ENCODE measurements at places on chromosomes 3 and 15.

DNA sequence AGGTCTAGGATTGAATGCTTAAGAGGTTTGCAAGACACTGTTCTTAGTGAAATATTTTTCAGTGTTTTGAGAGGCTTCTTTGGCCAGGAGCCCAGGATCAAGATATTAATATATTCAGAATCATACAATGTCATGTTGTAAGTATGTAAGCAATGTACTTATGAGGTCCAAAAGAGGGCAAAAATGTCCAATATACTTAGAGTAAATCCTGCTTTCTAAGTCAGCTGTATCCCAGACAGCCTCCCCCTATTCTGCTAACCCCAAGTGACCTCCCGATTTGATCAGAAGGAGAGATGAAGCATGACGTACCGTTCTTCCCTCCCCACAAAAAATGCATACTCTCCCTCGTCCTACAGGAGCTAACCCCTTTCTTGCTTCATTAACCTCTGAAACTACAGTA is 70.9 kb downstream of the CHAC1 start:
- H3K27ac ChIP-seq: no peak overlapping the region
- no peak for DNase-seq
- H3K4me1 ChIP-seq: no peaks in the 10 kb centered on the region
- no peaks in the 10 kb centered on the region for H3K27me3 ChIP-seq
- H3K36me3 ChIP-seq: no peaks in the 10 kb centered on the region

DNA sequence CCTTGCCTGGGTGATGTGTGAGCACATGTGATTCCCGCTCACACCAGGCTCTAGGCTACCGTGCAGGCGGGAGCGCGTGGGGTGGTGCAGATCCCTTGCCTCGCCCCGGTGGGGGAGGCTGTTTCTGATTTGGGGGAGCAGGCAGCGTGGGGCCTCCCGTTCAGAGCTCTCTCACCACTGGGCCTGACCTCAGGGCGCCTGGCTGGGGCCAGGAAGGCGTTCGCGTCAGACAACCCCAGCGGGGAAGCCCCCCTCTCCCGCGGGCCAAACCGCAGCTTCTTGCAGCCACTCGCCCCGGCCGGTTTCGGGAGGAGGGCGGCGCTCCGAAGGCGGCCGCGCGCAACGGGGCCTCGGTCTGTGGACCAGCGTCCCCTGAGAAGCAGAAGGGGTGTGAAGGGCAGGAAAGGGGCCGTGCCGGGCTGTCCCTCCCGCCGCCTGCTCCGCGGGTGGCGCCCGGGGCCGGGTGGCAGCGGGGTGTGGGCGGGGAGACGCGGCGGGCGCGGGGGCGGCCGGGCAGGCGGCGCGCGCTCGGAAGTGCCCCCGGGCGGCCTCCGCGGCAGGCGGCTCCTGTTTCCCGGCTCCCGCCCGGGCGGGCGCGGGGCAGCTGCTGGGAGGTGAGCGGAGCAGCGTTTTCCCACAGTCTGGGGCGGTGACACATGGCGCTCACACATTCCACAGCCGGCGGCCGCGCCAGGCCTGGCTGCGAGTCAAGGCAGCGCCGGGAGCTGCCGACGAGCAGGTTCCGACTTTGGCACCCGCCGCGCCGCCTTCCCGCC is 65.1 kb upstream of the HES1 start:
- peak overlapping the region; percentile 63 for H3K4me3 ChIP-seq
- no peak for DNase-seq
- no peaks in the 10 kb centered on the region for H3K36me3 ChIP-seq
- H3K27ac ChIP-seq: peak overlapping the region; percentile 44
- no peaks in the 10 kb centered on the region for H3K27me3 ChIP-seq

- no peak overlapping the region for H3K4me3 ChIP-seq
- DNase-seq: no peak
- no peaks in the 10 kb centered on the region for H3K27me3 ChIP-seq
- no peak overlapping the region for H3K27ac ChIP-seq
- no peaks in the 10 kb centered on the region for H3K4me1 ChIP-seq
Observed at GRCh38 chr15:60184579-60184978, 180.5 kb downstream of the FOXB1 start.

- no peaks in the 10 kb centered on the region for H3K4me1 ChIP-seq
- DNase-seq: no peak
- H3K27ac ChIP-seq: no peak overlapping the region
- peaks cover 4% of the 10 kb centered on the region for H3K36me3 ChIP-seq
Observed at GRCh38 chr3:188194332-188194731, 40.4 kb downstream of the LPP start.

GRCh38 chr15:100614918-100615317 is 12.5 kb downstream of the ASB7 start:
- H3K27ac ChIP-seq: no peak overlapping the region
- H3K36me3 ChIP-seq: peaks cover 34% of the 10 kb centered on the region
- peaks cover 7% of the 10 kb centered on the region for H3K4me1 ChIP-seq
- H3K27me3 ChIP-seq: no peaks in the 10 kb centered on the region
- H3K4me3 ChIP-seq: no peak overlapping the region
- DNase-seq: no peak

DNA sequence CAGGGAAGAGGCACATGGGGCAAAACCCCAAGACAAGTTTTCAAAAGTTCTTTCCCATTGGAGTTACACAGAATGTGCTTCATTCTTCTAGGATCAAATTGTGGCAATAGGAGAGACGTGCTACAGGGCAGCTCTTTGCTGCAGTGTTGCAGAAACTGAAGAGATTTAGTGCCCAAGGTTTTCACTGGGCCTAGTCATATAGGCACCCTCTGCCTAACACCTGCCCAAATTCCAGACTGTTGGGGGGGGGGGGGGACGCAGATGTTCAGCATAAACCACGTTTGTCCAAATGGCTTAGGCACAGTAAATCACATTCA is 346.8 kb upstream of the ZNF717 start:
- H3K36me3 ChIP-seq: no peaks in the 10 kb centered on the region
- H3K4me1 ChIP-seq: no peaks in the 10 kb centered on the region
- no peaks in the 10 kb centered on the region for H3K27me3 ChIP-seq

DNA sequence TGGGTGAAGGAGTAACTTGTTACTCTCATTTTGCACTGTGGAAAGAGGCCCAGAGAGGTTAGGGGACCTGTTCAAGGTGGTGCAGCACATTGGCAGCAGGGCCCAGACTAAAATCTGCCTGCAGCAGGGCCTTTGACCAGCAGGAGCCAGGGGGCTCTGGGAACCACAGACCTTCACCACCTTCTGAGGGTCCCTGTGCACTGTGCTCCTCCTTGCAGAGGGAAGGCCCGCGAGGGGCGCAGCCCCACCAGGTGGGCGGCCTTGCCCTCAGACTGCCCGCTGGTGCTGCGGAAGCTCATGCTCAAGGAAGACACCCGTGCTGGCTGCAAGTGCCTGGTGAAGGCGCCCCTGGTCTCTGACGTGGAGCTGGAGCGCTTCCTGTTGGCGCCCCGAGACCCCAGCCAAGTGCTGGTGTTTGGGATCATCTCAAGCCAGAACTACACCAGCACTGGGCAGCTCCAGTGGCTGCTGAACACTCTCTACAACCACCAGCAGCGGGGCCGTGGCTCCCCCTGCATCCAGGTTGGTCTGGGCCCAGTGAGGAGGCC is 61.5 kb upstream of the FGD5 start:
- H3K27me3 ChIP-seq: no peaks in the 10 kb centered on the region
- no peak overlapping the region for H3K27ac ChIP-seq
- no peaks in the 10 kb centered on the region for H3K36me3 ChIP-seq
- no peaks in the 10 kb centered on the region for H3K4me1 ChIP-seq

DNA sequence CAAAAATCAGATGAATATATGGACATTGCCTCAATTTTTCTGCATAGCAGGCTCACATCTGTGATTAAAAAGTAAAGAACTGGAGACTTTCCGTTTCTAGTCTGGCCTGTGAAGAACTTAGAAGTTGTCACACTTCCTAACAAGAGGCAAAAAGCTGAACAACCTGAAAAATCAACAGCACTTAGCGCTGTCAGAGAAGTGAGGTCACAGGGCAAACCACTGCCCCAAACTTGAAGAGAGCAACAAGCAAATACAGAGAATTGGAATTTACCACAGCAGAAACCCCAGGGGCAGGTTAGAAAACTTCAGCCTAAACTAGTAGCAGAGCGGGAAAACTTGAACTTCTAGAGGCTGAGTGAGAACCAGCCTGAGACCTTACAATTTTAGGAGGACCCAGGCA is 38.9 kb downstream of the CCDC54 start:
- H3K4me1 ChIP-seq: no peaks in the 10 kb centered on the region
- H3K4me3 ChIP-seq: no peak overlapping the region
- no peaks in the 10 kb centered on the region for H3K27me3 ChIP-seq

DNA sequence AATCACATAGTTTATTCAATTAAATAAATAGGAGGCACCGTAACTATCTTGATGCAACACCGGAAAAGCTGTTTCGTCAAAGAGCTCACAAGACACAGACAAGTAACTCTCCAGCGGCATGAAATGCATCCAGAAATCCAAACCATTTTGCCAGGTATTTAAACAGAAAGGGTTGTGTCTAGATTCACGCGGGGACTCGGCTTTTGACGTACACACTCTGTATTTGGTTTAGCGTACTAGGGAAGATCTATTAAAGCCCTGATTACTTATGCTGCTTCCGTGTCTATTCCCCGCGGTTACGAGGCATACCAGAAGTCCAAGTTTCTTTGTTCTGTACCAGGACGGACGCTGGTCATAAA is 718 bp downstream of the BNIP2 start:
- H3K4me3 ChIP-seq: peak overlapping the region; percentile 92
- H3K27me3 ChIP-seq: no peaks in the 10 kb centered on the region
- no peak for DNase-seq
- peak overlapping the region; percentile 99 for H3K27ac ChIP-seq
- H3K36me3 ChIP-seq: peaks cover 7% of the 10 kb centered on the region

DNA sequence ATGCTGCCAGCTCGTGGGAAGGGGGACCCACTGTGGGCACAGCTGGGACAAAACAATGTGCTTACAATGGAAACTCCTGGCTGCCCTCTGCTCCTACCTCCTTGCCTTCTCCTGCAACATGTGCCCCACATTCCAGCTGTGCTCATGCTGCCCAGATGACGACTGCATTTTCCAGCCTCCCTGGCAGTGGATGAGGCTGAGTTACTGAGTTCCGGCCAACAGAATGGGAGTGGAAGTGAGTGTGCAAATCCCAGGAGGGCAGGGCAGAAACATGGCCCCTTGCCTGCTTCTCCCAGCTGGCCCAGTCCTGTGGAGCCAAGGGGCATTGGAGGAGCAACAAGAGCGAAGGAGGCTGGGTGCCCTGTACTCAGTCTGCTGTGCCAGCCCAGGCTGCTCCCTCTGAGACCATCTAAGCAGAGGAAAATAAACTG is 17.1 kb downstream of the KLF15 start:
- no peaks in the 10 kb centered on the region for H3K27me3 ChIP-seq
- H3K4me1 ChIP-seq: peaks cover 10% of the 10 kb centered on the region
- no peak overlapping the region for H3K4me3 ChIP-seq
- no peak for DNase-seq

DNA sequence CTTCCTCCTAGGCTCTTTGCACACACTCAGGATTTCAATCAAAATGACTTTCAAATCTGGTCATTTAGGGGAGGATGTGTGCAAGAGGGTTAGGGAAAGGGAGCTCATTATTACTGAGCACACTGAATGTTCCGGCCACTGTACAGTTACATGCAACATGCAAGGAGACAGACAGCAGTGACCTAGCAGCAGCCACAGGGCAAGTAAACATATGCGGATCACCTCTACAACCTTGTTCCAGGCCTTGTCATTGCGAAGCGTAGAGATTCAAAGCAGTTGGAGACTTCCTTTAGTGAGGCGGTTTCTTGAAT is 837.6 kb downstream of the AGBL1 start:
- H3K36me3 ChIP-seq: no peaks in the 10 kb centered on the region
- DNase-seq: no peak

- peak overlapping the region; percentile 92 for H3K27ac ChIP-seq
Observed at GRCh38 chr3:70982284-70982683, 601.2 kb downstream of the FOXP1 start.

DNA sequence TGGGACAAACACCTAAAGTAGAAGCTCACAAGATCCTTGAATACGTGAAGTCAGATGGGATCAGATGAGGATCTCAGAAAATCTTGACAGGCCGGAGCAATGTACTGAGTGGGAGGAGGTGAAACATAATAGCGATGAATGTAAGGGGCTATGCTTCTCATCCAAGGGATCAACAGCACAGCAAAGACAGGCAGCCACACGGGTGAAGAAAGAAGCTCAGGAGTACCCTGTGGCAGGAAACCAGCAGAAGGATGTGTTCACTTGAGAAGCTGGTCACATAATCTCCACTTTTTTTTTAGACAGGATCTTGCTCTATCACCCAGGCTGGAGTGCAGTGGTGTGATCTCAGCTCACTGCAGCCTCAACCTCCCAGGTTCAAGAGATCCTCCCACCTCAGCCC is 92.4 kb downstream of the MEGF11 start:
- H3K27ac ChIP-seq: no peak overlapping the region
- H3K4me1 ChIP-seq: no peaks in the 10 kb centered on the region
- H3K36me3 ChIP-seq: no peaks in the 10 kb centered on the region
- H3K4me3 ChIP-seq: no peak overlapping the region
- no peak for DNase-seq
- H3K27me3 ChIP-seq: no peaks in the 10 kb centered on the region

- no peak overlapping the region for H3K4me3 ChIP-seq
- H3K4me1 ChIP-seq: no peaks in the 10 kb centered on the region
- no peaks in the 10 kb centered on the region for H3K27me3 ChIP-seq
- no peaks in the 10 kb centered on the region for H3K36me3 ChIP-seq
- no peak overlapping the region for H3K27ac ChIP-seq
Observed at GRCh38 chr3:139906418-139906817, 28.6 kb upstream of the CLSTN2 start.

DNA sequence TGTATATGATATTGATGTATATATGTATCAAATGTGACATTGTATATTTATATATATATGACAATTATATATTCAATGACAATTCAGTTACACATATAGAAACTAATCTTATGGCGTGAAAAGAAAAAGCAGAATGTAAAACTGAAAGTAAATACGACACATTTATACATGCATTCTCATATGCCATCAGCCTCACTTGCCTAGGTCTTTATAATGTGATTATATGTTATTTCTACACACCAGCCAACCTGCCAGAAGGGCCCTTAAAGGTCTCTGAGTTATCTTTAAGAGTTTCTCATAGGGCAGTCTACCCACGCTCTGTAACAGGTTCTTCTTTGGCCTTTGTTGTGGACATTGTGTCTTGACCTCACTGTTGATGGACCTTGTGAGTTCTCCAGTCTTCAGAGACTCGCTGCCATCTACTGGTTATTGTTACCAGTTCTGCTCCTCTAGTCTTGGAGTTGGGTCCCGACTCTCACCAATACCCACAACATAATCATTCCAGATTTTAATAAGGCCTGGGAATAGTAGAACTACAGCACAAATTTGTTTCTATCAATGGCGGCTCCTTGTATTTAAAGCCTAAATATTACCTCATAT is 371.5 kb upstream of the GOLIM4 start:
- H3K36me3 ChIP-seq: no peaks in the 10 kb centered on the region
- DNase-seq: no peak
- H3K27ac ChIP-seq: no peak overlapping the region
- H3K27me3 ChIP-seq: no peaks in the 10 kb centered on the region
- no peak overlapping the region for H3K4me3 ChIP-seq

GRCh38 chr15:71051539-71051938 is 63.7 kb upstream of the THSD4 start:
- H3K4me1 ChIP-seq: peaks cover 19% of the 10 kb centered on the region
- DNase-seq: no peak
- no peaks in the 10 kb centered on the region for H3K27me3 ChIP-seq
- H3K27ac ChIP-seq: no peak overlapping the region
